ENCODE measurements at places on chromosomes 2 and 18.

DNA sequence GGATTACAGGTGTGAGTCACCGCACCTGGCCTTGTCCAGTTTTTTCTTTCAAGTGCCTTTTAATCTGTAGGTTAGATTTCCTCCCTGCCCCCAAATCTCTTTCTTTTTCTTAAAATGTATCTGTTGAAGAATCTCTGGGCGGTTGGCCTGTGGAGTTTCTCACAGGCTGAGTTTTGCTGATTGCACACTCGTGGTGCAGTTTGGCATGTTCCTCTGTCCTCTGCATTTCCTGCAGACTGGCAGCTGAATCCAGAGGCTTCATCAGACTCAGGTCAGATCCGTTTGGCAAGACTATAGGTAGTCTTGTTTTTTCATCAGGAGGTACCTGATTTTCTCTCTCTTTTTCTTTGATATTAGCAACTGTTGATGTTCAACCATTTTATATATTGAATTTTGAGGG, 5.5 kb downstream of the CASP10 start:
- DNase-seq: no peak

- DNase-seq: no peak
These were observed 8.1 kb upstream of the ERFE start for GRCh38 chr2:238150686-238151085.

GRCh38 chr2:205708231-205708631, 25.9 kb downstream of the NRP2 start:
- DNase-seq: no peak

DNA sequence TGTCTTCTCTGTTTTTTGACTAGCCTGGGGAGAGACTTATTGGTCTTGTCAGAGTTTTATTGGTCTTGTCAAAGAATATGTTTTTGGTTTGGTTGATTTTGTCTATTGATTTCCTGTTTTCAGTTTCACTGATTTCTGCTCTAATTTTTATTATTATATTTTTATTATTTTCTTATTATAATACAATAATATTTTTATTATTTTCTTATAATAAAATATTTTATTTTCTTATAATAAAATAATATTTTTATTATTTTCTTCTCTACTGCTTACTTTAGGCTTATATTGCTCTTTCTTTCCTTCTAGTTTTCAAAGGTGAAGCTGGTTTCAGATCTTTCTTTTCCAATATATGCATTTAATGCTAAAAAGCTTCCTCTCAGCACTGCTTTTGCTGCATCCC, 62.0 kb downstream of the TRAPPC12 start:
- no peak for DNase-seq

Measured in caudate nucleus (tissue), 63 donors.